Upper lobe of left lung (tissue), 6 donors: ENCODE measurements at places on chromosomes 6 and 20. TPM values are rescaled to one million over a fixed set of nuclear protein-coding genes. Genes with fewer than 3 reads are reported as not detected.
A peak's percentile ranks its signal among the peaks of the same experiment; 100 is the strongest.

TNFRSF21 gene
- total RNA-seq, result 18.2 TPM

- H3K4me1 ChIP-seq, result peaks cover 10% of the 10 kb centered on the region
- DNase-seq, result no peak
- H3K4me3 ChIP-seq, result no peak overlapping the region
These were observed 2.7 kb downstream of the SGK1 start for GRCh38 chr6:134315189-134315588.

- no peaks in the 10 kb centered on the region for H3K27me3 ChIP-seq
- H3K36me3 ChIP-seq, result no peaks in the 10 kb centered on the region
- H3K4me1 ChIP-seq, result no peaks in the 10 kb centered on the region
- no peak overlapping the region for H3K4me3 ChIP-seq
These were observed 32.7 kb upstream of the COL10A1 start for GRCh38 chr6:116158641-116159040.

DNA sequence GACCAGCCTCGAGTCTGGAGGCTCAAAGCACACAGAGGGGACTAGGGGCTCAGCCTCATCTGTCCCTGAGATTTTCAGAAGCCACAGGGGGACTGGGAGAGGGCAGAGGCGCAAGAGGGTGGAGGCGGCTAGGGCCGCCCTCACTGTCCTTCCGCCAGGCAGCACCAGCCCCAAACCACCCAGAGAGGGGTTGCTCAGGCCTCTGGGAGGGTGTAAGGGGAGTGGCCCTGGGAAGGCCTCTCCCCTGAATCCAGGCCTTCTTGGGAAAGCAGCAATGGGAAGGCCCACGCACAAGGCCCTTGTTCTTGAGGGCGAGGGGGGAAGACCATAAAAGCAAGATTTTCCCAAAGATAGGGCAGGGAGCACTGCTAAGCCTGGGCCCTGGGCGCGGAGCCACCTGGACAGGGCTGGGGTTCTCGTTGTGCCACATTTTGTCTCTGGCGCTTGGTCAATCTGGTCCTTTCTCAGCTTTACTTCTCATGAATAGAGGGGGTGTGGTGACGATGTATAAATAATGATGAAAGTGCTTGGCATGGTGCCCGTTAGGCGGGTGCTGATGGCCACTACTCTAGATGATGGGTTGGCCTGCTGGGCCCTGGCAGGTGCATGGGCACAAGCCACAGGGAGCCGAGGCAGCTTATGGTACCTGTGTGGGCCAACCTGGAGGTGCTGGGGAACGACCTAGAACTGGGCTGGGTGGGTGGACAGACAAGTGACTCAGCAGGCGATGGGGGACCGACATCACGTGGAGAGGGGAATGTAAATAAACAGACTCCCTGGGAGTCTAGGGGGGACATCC, 4.8 kb downstream of the SAMD10 start:
- DNase-seq, result no peak
- H3K27me3 ChIP-seq, result no peaks in the 10 kb centered on the region
- H3K36me3 ChIP-seq, result no peaks in the 10 kb centered on the region
- no peak overlapping the region for H3K27ac ChIP-seq
- no peak overlapping the region for H3K4me3 ChIP-seq
- peaks cover 27% of the 10 kb centered on the region for H3K4me1 ChIP-seq

KCNK5 gene
- total RNA-seq, result 18.5 TPM

DNA sequence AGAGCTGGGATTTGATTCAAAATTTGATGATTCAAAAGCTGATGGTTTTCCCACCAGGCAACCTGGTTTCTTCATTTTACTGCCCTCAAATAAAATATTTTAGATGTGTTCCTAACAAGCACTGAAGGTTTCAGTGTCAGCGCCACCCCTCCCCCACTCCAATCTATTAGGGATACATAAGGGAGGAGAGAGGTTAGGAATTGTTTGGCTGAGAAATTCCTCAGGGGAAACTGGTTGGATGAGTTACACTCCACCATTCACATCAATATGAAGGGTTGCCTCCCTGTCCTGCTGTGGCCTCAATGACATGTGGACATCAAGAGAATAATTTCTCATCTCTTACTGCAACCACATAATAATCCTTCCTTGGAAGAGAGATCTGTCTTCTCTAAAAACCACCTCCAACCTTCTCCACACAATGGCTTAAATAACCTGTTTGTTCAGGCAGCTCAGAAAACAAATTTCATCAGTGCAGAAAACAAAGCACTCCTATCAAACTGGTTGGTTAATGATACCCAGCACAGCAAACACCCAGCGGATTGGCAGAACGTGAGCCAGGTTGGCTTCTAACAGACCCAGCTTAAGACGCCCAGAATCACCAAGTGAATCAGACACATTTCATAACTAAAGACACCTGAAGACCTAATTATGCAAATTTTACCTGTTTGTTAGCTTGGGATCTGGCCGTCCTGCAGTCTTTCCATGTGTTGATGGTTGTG, 136.0 kb upstream of the SGK1 start:
- no peak for DNase-seq
- no peaks in the 10 kb centered on the region for H3K27me3 ChIP-seq
- H3K36me3 ChIP-seq, result no peaks in the 10 kb centered on the region
- no peak overlapping the region for H3K27ac ChIP-seq
- no peaks in the 10 kb centered on the region for H3K4me1 ChIP-seq

OPN5 gene
- not detected for total RNA-seq

DNA sequence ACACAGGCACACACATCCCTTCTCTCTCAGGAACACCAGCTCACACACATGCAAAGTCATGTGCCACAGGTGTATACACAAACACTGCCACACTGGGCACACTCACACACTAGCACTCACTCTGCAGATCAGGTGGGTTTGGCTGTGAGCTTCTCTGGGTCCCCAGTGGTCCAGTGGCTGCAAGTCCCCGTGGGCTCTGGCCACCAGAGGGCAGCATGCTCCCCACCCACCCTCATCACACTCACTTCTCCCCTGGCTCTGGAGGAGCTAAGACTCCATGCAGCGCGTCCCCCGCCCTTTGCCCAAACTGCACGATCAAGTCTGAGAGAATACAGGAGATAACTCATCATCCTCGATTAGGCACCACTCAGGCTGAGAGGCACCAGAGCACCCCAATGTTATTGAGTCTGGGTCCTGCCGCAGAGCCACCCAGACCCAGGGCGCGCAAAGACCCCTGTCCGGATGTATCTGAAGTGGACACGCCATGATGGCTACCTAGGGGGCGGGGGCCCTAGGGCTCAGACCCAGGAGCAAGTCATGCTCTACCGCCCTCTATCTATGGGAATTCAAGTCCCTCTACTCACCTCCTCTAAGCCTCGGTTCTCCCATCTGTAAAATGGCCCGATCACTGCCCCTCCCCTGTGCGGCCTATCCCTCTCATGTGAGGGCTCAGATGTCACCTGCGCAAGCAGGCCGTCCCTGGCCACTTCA, 90.5 kb downstream of the GRM4 start:
- no peaks in the 10 kb centered on the region for H3K4me1 ChIP-seq
- DNase-seq, result peak; percentile 51
- no peak overlapping the region for H3K4me3 ChIP-seq
- H3K36me3 ChIP-seq, result no peaks in the 10 kb centered on the region
- H3K27ac ChIP-seq, result no peak overlapping the region
